NCI-H774 (cell line): ENCODE measurements at places on chromosomes 5 and 9.
A peak's percentile ranks its signal among the peaks of the same experiment; 100 is the strongest.

DNA sequence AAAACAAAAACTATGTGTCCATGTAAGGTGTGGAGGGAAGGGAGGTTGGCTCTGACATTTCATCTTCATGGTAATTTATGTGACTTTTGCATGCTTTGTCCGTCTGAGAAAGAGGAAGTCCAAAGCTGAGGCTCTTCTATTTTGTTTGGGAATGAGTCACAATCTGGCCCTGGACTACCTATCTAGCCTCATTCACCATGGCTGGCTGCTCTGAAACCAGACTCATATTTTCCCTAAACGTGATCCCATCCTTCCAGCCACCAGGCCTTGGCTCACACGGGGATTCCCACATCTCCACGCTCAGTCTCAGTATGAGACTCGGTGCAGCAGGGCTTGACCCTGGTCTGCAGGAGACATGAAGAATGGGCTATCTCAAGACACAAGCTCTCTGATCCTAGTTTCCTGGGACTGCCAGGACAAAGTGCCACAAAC is 672.8 kb downstream of the ACTL7B start:
- no peak for DNase-seq

DNA sequence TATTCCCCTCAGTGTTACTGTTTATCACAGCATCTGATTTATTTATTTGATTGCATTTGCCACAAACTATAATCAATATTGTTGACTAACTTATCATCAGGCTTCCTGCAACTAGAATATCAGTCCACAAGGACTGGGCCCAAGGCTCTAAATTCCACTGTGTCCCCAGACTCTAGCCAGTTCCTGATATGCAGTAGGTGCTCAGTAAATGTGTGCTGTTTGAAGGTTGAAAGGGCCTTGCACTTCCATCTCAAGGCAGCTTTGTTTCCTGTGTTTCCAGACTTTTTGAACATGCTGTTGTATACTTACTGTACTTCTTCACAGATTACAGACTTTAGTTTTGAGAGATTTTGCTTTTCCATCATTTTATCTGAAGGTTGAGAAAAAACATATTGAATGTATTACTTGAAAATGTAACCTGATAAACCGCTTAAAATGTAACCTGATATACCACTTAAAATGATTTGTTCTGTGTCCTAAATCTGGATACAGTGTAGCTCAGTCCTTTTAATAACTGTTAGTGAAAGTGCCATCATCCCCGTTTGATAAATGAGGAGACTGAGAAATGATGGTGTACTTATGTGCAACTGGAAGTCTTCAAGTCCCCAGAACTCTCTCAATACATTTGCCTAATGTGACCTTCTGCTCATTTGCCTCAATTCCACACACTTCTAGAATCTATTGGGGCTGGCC is 18.7 kb downstream of the KIAA1191 start:
- no peak for DNase-seq

- DNase-seq: no peak
These were observed 142.9 kb downstream of the AOPEP start for GRCh38 chr9:94869415-94869843.

DNA sequence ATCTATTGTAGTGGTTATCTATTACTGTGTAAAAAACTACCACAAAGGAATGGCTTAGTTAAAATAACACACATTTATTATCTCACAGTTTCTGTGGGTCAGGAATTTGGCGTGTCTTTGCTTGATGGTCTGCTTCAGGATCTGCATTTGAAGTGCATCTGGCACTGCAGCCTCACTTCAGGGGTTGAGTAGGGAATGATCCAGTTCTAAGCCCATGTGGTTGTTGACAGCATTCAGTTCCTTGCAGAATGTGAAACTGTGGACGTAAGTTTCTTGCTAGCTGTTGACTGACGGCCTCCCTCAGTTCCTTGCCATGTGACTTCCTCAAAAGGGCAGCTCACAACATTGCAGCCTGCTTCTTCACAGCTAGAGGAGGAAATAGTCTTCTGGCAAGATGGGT is 2.1 kb upstream of the OGN start:
- no peak for DNase-seq

DNA sequence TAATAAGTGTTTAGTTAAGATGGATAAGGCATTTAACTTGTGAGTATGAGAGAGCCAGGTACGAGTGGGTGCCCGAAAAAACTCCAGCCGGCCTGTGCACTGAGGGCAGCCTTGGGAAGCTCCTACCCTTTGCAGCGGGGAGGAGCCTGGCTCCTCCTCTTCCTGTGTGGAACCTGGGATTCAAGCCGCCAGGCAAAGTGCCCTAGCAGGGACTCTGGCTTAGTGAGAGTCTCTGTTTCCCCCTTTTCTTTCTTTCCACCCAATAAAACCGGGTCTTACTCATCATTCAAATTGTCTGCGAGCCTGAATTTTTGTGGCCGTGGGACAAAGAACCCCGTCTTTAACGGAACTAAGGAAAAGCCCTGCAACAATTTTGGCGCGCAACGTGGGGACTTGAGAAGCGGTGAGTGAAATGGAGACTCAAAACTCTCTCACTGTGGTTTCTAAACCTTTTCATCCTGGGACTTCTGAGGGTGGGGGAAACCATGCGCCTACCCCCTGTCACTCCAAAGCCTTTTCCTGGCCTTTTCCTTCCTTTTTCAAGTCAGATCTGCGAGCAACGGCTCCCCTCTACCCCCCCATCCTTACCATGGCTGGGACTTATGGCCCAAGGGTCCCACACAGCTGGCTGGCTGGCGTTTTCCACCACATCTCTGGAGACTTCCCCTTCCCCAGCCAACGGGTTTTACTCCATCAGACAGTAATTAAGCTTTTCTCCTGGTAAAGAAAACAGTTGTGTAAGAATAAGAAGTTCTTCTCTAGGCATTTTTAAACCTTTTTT is 535.7 kb upstream of the ACO1 start:
- DNase-seq: no peak

- DNase-seq: no peak
These were observed 87.1 kb downstream of the NR3C1 start for GRCh38 chr5:143316337-143316736.

DNA sequence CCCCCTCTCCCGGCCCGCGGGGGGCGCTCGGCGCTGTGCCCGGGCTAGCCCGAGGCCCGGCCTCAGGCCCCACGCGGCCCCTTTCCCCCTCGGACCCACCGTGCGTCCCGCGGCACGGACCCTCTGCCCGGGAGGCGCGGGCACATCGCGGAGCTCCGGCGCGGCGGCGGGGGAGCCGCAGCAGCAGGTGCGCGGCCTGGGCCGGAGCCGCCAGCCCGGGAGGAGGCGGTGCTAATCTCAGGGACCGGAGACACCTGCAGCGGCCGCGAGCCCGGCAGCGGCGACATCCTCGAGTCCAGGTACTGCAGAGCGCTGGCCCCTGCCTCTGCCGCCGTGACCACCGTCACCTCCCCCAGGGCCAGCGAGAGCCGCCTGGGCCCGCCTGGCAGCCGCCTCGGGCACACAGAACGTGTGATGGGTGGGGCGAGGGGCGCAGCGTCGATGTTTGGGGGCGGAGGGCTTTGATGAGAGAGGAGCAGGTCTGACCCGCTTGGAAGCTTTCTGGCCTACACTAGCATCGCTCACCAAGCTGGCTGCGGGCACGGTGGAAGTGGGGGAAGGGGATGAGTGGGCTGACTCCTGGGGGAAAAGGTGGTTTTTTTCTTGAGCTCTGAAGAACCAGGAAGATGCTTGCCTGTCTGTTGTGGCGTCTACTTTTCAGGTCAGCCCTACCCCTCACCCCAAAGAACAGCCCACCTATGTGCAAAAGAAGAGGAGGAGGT is 524 bp downstream of the CYFIP2 start:
- peak; percentile 32 for DNase-seq

DNA sequence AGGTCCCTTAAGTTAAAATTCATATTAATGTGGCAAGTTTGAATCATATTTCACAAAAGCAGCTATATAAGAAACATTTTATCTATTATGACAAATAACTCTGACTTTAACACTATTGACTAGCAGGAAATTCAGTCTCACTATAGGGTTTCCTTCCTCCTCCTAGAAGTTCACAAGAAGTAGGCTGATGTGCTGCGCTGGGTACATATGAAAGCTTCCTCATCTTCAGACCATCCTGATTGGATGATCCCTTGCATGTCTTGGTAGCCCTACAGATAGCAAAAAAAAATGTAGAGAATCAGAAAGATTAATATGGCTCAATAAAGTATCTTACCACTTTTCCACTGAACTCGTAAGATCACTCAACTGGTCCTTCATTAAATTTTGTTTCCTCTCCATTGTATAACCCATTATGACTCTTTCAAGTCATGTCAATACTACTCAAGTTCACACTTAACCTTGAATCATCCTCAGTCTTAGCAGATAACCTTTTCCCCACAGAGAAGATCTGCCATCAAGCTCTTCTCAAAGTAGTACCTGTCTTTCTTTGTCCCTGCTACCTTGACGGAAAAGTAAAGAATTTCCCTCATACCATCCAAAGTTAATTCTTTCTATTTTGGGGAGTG is 11.5 kb upstream of the PSIP1 start:
- DNase-seq: no peak

DNA sequence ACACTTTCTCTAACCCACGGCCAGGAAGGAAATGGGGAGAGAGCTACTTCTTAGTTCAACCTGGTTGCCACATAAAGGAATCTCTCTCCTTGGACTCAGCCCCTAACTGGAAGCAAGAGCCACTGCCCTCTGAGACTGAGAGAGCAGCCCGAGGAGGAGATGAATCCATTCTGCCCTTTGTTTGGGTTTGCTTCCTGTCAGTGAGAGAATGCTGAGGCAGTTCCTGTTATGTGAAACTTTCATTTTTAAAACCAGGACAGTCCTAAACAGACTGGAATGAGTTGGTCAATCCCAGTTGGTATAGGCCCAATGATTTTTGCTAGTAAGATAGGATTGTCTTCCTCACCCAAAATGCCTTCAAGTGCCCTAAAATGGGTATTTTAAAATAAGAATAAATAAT is 205.1 kb downstream of the NTRK2 start:
- no peak for DNase-seq

GRCh38 chr9:32587901-32588300 is 14.9 kb upstream of the NDUFB6 start:
- DNase-seq: no peak

DNA sequence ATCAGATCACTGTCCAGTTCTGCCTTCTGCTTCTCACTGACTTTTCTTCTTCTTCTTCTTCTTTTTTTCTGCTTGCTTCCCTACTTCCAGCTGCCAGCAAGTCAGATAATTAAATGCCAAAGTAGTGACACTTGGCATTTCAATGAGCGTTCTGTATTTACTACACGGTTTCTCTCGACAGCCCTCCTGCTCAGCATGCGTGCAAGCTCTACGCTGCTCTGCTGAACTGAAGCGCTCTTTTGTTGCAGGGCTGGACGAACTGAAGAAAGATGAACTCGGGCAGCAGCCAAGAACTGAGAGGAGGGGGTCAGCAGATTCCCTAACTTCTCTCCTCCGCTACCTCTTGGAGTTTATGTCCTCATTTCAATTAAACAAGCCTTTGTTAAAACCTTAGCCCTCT is 319.1 kb downstream of the GLIS3 start:
- DNase-seq: no peak

- no peak for DNase-seq
These were observed 532.9 kb downstream of the ANXA1 start for GRCh38 chr9:73684601-73685000.

DNA sequence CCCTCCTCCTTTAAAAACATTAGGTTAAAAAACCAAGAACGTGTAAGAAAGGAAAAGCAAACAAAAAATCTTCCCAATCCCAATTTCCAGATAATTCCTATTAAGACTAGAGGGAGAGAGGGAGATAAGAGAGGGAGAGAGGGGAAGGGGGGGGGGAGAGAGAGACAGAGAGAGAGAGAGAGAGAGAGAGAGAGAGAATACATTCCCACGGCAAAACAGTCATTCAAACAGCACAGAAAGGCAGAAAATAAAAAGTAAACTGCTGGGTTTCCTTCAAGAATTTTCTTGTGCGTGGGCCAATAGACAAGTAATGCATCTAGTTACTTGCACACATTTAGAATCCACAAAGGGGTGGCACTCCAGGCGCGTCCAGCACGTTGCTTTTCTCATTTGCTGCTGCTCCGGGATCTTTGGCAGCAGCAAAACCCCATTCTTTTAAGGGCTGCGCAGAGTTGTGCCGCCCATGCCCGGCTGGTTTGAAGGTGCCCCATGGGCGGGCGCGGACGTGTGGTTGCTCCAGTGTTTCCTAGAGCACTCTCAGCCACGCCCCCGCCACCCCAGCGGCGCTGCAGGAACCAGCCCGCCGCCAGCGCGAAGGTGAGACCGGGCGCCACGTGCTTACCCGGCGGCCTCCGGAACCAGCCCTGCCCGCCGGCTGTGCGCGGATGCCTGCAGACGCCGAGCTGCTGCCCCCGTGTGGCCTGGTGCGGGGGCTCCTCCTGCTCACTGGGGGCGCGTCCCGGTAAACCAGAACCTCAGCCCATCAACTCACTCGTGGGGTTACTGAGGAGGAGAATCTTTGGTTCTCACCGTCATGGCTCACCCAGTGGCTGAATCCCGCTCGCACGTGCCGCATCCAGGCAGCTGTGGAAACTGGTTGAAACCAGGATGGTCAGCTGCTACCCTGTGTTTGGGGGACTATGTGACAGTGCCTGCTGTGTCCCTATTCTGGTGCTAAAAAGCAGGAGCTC is 44.6 kb downstream of the STC2 start:
- no peak for DNase-seq

GRCh38 chr5:1724822-1725602 is 74.6 kb downstream of the MRPL36 start:
- DNase-seq: no peak

DNA sequence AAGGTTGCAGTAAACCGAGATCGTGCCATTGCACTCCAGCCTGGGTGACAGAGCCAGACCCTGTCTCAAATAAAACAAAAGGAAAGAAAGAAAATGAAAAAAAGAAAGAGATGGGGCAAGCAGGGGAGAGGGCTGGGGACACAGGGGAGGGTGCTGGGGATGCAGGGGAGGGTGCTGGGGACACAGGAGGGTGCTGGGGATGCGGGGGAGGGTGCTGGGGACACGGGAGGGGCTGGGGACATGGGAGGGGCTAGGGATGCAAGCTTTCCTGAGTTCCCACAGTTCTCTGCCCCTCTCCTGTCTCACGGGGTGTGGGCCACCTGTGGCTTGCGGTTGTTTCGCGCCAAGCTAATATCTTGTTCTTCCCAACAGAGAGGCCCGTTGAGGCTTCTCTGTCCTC is 7.2 kb downstream of the PDCD6 start:
- DNase-seq: no peak

DNA sequence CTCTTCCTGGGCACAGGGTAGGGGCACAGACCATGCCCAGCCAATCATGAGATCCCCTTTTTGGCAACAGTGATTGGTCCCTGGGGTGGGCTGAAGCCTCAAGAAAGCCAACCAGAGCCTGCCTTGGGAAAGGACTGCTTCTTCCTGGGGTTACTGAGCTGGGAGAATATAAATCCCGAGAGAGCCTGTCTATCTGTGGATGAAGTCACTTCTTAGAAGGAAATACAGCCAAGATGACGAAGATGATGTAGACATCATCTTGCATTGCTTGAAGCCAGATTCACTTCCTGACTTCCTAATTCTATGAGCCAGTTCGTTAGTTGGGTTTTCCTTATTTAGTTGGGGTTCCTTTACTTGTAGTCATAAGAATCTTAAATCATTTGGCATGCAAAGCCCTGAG is 50.1 kb upstream of the PWWP2A start:
- DNase-seq: no peak

GRCh38 chr5:154962494-154962893 is 21.6 kb downstream of the MRPL22 start:
- DNase-seq: no peak

- DNase-seq: no peak
These were observed 17.1 kb downstream of the SCAI start for GRCh38 chr9:125126019-125126746.

- DNase-seq: no peak
These were observed 39.0 kb downstream of the SEMA4D start for GRCh38 chr9:89458768-89459496.
